NCI-H226 (cell line): ENCODE measurements at places on chromosomes 16 and 17.
A peak's percentile ranks its signal among the peaks of the same experiment; 100 is the strongest.

DNA sequence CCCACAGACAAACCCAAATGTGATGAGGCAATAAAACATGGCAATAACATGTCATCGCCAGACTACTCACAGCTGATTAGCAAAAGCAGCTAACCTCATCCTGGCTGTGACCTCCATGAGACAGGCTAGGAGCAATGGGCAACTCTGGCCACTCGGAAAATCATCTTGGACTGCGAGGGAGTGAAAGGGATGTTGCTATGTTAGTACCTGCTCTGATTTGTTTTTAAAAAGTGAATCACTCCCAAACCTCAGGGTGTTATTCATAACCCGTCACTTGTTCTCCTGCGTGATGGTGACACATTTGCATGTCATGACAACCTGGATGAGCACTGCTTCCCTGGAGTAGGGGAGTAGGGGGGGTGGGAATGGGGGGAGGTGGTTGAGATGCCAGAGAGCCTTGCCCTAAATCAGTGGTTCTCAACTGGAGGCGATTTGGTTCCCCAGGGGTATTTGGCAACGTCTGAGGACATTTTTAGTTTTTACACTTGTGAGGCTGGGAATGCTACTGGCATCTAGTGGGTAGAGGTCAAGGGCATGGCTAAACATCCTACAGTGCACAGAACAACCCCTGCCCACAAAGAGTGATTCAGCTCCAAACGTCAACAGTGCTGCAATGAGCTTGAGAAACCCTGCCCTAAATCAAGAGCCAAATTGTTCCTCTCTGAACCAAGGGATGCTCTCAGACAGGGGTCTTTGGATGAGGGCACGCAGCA, 241.7 kb downstream of the SOX9 start:
- DNase-seq = peak; percentile 59

DNA sequence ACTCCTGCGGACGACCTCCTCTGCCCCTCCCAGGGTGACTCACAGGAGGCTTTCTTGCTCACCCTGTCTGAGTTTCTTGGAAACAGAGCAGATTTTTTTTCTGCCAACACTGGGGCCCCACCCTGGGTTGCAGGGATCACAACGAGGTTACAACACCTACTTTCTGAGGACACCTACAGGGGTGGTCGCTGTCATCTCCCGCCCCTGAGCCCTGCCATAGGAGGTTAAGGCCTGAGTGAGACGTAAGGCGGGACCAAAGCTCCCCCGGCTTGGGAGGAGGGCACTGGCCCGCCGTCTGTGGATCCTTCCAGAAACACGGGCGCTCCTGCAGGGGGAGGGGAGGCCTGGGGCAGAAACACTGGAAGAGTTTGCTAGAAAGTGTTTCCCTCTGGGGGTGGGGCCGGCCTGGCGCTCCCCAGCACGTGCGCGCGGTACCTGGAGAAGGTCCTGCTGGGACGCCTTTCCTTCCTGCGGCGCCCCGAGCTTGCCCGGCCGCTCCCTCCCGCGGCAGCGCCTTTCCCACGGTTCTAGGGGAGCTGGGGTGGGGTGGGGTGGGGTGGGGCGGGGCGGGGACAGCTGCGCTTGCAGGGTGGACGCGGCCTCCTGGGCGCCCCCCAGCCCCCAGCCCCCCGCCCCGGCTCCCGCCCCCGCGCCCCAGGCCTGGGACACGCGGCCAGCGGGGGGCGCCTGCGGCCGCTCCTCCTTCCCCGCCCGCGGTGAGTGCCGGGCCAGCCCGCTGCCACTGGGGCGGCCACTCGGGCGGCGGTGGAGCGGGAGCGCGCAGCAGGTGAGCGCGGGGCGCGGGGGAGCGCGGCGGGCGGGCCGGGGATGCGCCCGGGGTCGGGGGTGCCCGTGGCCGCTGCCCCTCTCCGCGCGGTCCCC, 20.7 kb upstream of the ADCY7 start:
- DNase-seq = peak; percentile 77

DNA sequence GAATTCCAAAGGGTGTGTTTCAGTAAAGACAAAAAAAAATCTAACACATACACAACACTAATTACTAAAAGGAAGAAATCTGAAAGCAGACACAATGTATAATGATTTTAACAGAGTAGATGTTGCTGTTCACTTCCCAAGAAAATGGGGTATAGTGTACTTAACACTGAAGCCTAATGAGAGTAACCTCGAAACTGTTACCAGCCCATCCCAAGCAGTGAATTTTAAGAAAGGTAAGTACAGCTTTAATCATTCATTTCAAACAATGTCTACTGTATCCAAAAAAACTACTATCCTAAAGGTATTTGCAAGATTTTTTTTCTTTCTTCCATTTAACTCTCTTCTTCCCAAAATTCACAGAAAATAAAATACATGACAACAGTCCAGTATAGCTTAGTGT, 8.3 kb downstream of the GRB2 start:
- DNase-seq = no peak

GRCh38 chr17:75087558-75088453, at the start of gene SLC16A5:
SLC16A5 (plus strand) TSS chr17:75087954; CDS start chr17:75093637, 5,683 bp downstream.
- DNase-seq = peak; percentile 91

- DNase-seq = no peak
These were observed 11.8 kb downstream of the SLC16A3 start for GRCh38 chr17:82240506-82241182.

- DNase-seq = no peak
These were observed 12.5 kb upstream of the MAF start for GRCh38 chr16:79613009-79613408.

- no peak for DNase-seq
These were observed 82.8 kb upstream of the ZNF750 start for GRCh38 chr17:82922646-82923045.

DNA sequence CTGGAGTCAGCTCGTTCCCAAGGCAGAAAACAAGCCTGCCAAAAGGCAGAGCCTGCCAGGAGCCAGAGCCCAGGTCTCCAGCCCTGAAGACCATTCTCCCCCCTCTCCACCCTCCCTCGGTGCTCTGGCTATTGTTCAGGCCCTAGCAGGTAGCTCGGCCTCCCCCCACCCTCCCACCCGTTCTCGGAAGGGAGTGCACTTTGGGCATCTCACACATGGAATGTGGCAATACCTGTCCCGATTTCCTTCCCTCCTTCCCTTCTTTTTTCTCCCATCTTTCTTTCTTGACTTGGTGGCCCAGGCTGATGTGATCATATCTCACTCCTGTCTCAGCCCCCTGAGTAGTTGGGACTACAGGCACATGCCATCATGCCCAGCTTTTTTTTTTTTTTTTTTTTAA, 12.4 kb downstream of the CNGB1 start:
- no peak for DNase-seq

- no peak for DNase-seq
These were observed 60.5 kb downstream of the NFAT5 start for GRCh38 chr16:69626256-69626655.

DNA sequence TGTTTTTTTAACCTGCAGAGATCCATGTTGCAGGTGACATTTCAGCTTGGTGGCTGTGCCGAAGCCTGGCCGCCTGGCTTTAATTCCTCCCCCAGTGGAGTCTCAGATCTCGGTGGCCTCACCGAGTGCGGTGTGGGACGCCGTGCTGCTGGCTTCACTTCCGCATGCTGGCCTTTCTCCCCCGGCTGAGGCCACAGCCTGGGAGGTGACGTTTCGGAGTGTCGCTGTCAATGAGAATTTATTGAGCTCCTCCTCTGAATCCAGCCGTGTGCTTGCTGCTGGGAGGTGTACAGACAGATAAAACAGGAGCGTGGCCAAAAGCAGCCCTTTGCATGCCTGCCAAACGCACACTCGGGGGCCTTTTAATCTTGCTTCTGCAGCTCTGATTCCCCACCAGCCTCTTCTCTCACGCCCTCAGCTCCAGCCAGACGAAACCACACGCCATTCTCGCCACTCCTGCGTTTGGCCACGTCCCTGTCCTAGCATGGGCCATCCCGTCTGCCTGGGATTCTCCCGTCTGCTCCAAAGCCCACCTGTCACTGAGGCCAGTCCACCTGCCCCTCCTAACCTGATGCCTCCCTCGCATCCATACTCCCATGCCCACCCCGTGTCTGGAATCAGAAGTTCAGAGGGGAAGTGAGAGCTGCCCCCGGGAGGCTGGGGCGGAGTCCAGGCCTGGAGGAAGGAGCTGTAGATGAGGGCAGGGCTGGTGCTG, 3.6 kb downstream of the GSE1 start:
- DNase-seq = no peak

GRCh38 chr17:45164734-45165269, 3.1 kb downstream of the HEXIM2 start:
- DNase-seq = no peak

DNA sequence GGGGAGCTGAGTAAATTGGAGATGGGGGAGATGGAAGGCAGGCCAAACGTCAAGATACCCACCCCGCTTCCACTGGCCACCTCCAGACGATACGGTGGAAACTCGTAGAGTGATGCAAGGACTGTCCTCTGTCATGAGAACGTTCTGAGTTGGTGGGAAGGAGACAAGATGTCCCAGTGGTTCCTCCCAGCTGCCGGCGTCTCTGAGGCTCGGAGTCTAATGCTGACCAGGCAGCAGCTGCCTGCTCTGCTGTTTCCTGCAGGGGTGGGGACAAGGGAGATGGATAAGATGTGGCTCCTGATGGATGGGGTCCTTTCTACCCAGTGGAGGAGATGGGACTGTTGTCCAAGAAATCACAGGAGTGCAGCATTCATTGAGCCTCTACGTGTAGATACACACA, 28.2 kb upstream of the C1QL1 start:
- no peak for DNase-seq
